ENCODE measurements at places on chromosomes 7 and 10.

DNA sequence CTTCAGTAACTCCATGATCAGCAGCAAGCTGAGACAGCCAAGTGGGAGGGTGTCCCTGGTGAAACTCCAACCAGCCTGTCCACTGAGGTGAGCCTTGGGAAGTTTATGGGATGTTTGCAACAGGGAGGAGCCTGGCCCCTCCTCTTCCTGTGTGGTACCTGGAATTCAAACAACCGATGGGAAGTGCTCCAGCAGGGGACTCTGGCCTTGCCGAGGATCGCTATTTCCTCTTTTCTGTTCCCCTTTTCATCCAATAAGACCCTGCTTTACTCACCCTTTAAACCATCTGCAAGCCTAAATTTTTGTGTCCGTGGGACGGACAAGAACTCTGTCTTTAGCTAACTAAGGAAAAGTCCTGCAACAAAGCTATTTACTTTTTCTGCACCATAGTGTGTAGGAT lies 491.1 kb upstream of the ZMIZ1 start:
- no peak for DNase-seq

GRCh38 chr10:103791291-103791690 lies 64.1 kb downstream of the SH3PXD2A start:
- no peak for DNase-seq

GRCh38 chr10:118835682-118836326 lies 81.0 kb upstream of the CACUL1 start:
- no peak for DNase-seq

GRCh38 chr10:128713874-128714570 lies 587.8 kb upstream of the MKI67 start:
- DNase-seq = no peak

DNA sequence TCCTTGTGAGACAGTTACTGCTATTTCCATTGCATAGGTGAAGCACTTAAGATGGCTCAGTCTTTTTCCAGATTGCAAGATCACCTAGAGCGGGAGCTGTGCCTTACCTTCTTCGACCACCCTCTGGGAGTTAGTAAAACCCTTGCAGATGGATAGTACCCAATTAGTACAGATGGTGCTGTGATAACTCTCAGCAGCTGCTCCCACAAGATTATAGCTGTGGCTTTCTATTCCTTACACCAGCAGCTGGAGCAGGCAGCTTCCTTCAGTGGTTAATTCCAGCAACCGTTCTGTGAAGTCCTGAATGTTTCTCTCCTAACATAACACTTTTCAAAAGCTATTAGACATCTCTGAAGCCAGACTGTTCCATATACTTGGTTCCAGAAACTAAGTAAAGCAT lies 796.8 kb downstream of the XPNPEP1 start:
- no peak for DNase-seq

DNA sequence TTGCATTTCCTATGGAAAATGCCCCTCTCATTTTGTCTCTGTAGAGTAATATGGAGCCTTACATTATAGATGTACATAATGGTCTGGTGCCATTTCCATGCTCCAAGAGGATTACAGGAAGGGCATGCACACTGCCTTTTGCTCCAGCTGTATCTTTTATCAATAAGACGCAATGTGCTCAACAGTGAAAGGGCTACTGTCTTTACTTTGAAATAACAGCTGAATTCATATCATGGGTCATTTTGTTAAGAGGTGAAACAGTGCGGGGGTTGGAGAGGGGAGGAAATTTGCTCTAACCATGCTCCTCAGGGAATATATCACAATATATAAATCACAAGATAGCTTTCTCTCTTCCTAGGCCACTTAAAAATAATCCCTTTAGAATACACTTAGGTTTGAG lies 77.7 kb downstream of the ICA1 start:
- no peak for DNase-seq
